ENCODE measurements at places on chromosomes 11 and 22. TPM values are rescaled to one million over a fixed set of nuclear protein-coding genes. Genes with fewer than 3 reads are reported as not detected.

The OR56A1 gene
- not detected for total RNA-seq

The GRAP2 gene
- total RNA-seq = 1.3 TPM

The SAA4 gene
- not detected for total RNA-seq

The CLP1 gene
- total RNA-seq = 8.1 TPM

The WNT11 gene
- total RNA-seq = 6.8 TPM

- no peak for DNase-seq
Measured at GRCh38 chr11:121554552-121554951, 101.8 kb upstream of the SORL1-AS1 start.

GRCh38 chr11:34181856-34182405, 76.5 kb downstream of the NAT10 start:
- no peak for DNase-seq

DNA sequence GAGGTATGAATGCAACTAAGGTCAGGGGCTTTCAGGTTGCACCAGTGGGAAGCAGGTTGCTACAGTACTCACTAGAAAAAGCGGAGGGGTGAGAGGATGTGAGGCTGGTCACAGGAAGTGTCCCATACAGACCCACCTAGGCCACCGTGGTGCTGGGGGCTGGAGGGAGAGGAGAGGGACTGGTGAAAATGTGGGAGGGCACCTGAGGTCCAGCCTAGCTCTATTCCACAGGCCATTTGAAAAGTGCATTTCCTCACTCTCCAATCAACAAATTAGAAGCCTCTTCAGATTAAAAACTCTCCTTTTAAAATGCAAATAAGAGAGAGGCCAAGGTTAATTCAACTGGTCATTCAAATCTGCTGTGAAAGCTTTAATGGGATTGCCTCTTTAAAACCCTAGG, 38.6 kb upstream of the NCAM1 start:
- DNase-seq = no peak

DNA sequence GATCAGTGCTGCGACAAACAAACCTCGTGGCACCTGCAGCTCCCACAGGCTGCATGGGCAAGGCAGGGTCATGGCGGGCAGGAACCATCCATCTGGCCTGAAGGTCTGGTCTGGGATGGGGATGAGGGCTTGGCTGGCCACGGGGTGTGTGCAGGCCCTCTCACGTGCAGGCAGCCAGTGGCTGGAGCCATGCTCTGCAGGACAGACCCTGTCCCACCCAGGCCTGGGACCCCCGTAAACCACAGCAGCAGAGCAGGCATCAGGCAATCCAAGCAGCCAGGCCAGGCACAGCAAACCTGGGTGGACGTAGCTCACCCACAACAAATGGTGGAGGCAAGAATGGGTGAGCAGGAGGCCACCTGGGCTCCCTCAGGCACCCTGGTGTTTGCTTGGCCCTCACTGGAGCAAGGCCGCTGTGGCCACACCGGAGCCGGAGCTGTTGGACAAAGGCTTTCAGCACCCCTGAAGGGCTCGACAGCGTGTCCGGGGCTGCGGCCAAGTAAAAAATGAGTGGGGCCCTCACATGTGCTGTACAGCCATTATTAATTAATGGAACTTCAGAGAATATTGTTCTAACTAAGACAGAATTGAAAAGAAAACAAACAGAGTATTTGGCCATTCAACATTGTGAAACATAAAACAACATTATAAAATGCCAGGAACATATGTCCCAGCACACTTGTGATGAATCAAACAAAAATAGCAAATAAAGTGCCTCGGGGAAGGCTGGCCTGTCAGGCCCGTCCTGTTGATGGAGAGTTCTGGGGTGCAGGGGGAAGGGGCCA, 24.0 kb upstream of the GNB1L start:
- DNase-seq = no peak

DNA sequence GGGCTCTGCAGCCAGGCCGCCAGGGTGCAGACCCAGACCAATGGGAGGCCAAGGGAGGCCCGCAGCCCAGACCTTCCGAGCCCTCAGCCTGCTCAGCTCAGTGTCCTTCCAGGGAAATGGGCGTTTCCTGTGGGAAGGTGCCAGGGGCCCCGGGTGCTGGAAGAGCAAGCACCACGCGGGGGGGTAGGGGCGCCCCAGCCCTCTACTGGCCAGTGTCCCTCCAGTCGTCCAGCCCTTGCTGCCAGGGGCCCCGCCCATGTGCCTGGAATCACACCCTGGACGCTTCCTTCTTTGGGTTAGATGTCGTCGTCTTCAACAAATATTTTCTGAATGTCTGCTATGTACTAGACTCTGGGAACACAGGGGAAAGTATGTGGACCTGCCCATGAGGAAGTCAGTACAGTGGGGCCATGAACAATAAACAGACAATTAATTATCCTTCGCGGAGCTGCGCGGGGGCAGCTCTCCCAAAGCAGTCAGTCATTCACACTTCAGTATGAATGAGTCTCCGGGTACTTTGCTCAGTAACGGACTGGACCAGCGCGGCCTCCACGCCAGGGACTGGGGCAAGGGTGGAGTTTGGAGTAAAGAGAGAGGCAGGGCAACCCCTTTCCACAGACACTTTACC, 60.2 kb downstream of the CDKN1C start:
- DNase-seq = peak; percentile 91

GRCh38 chr11:61777234-61778090, 14.9 kb downstream of the TMEM258 start:
- no peak for DNase-seq

GRCh38 chr11:79436919-79437277, 3.9 kb downstream of the TENM4 start:
- DNase-seq = no peak

DNA sequence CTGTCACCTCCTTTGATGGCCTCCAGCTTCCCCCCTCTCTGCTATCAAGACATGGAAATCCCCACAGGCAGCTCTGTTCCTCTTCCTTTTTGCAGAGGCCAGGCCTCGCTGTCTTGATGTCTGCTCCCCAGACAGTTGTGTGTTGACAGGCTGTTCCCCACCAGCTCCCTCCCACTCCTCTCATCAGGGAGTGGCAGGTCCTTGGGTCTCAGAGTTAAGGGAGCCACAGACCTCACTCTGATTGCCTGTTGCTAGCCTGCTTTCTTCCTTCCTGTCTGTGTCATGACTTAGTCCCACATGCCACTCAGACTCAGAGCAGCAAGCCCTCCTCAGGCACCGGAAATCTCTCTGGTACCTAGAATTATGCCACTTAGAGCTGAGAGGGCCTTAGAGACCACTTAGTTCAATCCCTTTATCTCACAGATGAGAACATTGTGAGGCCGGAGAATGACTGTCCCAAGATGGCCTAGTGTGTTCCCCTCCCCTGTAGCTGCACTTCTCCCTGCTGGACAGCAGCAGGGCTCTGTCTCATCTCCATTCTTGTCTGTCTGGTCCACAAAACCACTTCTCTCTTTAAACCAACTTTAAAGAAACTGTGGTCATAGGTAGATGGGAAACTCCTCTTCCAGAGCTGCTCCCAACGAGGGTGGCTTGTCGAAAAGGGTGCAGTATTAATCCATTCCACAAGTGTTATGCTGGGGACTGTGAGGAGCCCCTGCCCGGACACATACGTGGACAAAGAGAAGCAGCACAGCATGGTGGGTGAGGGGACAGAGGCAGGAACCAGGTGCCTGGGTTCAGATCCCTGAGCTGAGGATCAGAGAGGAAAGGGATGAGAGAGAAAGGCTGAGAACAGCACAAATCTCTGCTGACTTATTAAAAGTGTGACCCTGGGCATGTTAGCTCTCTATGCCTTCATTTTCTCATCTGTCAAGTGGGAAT, 4.2 kb downstream of the AMPD3 start:
- no peak for DNase-seq

DNA sequence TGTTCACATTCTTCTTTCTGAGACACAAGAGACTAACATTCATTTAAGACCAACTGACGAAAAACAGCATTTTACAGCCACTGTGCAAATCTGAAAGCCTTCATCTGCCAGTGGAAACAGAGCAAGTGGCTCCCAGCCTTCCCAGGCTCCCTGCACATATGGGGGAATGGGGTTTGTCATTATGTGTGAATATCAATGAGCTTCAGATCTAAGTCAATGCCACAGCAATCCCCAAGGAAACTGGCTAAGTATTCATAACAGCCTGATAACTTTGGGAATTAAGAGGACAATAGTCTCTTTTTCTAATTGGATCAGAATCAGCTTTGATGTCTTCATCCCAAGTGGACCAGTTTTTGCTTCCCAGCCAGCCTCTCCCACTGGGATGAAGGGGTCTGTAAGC, 66.9 kb downstream of the ABTB2 start:
- no peak for DNase-seq

Measured in right atrium auricular region (tissue), 2 donors.